ENCODE measurements at places on chromosomes 1 and 21. TPM values are rescaled to one million over a fixed set of nuclear protein-coding genes. Genes with fewer than 3 reads are reported as not detected.

Gene NPPB
- not detected for total RNA-seq

- no peak for DNase-seq
These were observed 72.0 kb upstream of the KCNA3 start for GRCh38 chr1:110746644-110747259.

DNA sequence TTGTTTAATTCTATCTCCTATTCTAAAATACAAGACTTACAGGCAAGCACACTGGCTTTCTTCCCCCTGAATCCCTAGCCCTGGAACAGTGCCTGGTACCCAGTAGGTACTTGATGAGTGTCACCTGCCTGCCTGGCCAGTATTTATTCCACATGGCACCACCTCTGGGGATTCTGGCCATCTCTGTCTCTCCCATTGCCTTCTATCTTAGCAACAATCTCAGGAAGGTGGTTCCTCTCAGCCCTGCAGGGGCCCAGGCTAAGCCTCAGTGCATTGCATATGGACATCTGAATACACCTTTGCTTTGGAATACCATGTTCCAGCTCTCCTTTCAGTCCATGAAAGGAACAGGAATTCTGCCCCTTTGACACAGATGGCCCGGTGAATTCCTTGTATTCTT, 81.0 kb downstream of the HIVEP3 start:
- DNase-seq: no peak

DNA sequence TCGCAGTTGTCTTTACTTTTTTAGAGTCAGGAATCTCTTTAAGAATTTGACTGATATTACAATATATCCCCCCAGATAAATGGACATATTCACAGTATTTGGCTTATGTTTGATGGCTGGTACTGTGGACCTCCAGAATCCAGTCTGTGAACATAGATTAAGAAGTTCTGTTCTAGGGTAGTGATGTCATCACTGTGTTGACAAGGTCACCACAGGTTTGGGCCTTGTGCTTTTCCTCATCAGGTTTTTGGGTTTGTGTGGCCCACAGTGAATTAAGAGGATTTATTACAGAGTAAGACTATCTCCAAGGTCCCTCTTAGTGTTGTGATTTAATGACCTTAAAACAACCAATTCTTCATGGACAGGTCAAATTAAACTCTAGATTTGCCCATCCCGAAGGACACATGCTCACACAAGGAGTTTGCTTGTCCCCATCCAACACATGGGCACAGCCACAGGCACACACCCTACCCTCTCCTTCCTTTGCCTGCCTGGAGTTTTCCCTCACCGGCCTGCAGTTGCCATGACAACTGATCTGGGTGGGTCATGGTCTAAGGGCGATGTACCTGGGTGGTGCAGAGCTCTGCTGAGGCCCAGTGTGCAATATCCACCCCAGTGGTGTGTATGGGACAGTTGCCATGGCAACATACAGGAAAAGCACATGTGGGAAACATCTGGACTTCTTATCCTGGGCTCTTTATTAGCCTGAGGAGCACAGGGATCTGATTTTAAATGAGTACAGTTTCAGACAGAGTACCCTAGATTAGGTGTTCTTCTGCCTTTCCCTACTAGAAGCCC, 98.6 kb downstream of the NAV1 start:
- no peak for DNase-seq

Gene HTR1D
- total RNA-seq: not detected

GRCh38 chr21:20377250-20377649, 621.0 kb upstream of the NCAM2 start:
- DNase-seq: no peak

- no peak for DNase-seq
These were observed 28.5 kb downstream of the PLEKHA6 start for GRCh38 chr1:204331275-204331674.

DNA sequence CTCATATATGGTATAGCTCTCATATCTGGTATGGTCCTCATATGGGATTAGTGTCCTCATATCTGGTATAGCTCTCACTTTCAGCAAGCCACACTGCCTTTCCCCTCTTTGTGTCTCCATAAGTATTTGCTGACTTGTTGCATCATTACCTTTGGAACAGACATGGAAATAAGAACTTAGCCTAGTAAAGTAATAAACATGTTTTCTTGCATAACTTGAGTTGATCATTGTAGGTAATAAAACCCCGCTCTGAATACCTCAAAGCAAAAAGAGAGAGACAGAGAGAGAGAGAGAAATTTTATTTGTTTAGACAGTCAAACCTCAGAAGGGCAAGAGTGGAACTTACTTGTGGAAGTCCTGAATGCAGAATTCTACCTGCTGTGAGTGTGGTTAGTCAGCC, 170.3 kb downstream of the GREM2 start:
- DNase-seq: no peak

GRCh38 chr1:19945914-19946313, 22.5 kb upstream of the PLA2G2E start:
- DNase-seq: no peak

GRCh38 chr21:42490720-42491119, 5.3 kb downstream of the RSPH1 start:
- no peak for DNase-seq

- DNase-seq: no peak
These were observed 13.8 kb upstream of the FCGR2A start for GRCh38 chr1:161491472-161491871.

DNA sequence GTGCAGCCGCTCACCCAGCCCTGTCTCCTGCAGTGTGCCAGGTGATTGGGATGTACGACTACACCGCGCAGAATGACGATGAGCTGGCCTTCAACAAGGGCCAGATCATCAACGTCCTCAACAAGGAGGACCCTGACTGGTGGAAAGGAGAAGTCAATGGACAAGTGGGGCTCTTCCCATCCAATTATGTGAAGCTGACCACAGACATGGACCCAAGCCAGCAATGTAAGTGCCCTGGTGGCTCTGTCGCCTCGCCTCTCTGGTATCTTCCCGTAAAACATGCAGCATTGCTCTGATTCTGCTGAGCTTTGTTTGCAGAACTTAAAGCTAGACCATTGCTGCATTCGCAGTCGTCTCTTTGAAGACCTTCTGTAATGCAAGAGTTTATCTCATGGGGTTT, 79.2 kb downstream of the ATP5PO start:
- no peak for DNase-seq

DNA sequence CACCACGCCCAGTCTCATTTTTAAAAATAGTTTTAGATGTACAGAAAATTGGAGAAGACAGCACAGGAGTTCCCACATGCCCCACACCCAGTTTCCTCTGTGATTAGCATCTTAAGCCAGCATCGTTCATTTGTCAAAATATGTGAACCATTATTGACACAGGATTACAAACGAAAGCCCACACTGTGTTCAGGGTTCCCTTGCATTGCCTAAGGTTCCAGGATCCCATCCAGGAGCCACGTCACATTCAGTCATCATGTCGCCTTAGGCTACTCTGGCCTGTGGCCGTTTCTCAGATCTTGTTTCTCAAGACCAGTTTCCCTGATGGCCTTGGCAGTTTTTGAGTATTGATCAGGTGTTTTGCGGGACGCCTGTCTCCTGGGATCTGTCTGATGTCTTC, 34.7 kb upstream of the TNFRSF1B start:
- DNase-seq: no peak

DNA sequence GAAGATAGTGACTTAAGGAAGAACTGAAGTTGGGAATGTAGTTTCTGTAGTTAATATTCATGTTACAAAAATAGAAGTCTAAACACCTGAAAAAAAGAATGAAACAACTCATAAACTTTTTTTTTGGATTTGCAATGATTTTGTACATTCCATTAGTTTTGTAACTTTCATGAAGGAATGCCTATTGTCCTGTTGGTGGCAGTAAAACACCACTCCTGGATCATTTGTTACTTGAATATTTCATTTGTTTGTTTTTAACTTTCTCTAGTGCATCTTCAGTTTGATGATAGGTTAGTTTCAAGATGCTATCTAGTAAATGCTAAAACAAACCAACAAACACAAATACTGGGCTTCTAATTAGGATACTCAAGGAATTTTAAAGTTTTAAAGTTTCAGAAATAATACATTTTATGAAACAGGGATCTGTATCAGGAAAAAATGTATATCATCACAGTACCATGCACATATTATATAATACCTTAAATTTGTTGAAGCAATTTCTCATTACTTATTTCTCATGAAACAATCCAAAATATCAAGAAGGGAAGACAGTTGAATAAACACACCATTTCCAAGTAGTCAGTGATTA, 229.7 kb upstream of the CACYBP start:
- no peak for DNase-seq

- DNase-seq: no peak
These were observed 298.8 kb downstream of the TGFB2 start for GRCh38 chr1:218643926-218644325.

DNA sequence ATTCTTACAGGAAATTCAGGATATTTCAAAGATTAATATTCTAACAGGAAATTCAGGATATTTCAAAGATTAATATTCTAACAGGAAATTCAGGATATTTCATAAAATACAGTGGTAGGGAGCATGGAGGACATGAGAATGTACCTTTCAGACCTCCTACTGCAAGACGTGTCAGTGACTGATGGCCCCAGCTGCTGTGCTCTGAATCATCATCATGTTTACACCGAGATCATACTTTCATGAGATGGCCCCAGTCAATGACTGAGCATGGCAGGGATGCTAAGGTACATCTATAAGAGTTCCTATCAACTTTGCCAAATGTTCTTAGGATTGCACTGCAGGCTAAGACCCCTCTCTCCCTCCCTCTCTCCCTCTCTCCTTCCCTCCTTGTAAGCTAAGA, 69.0 kb downstream of the HFM1 start:
- no peak for DNase-seq

- no peak for DNase-seq
These were observed 33.6 kb upstream of the CTSK start for GRCh38 chr1:150841626-150842025.

DNA sequence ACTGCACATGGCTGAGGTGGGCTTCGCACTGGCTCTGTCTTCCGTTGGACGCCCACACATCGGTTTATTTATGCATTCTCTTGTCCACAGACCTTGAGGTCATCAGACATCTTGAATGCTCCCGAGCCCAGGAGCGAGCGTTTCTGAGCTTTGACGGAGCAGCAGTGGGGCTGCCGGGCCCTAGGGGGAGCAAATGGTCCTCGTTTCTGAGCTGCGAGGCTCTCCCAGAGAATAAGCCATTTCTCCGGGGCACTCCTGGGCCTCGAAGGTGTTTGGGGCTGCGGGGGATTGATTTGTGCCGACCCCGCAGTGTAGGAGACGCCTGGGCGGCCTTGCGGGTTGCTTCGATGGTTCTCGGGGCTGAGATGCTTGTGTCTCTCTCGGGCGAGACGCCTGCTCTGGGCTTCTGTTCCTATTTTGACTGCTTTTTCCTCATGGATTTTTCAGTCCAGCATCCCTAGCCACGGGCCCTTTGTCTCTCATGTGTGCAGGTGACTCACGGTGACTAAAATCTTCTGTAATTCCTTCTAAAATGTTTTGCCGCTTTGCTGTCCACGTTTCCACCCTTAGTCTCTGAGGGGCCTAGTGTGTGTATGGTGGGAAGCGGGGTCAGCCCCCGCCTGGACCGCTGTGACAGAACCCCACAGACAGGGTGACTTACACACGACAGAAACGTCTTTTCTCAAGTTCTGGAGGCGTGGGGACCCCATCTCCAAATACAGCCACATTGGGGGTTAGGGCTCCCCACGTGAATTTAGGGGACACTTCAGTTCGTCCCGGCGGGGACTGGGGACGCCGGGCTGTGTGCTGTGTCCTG, 62.1 kb downstream of the FAAP20 start:
- no peak for DNase-seq

DNA sequence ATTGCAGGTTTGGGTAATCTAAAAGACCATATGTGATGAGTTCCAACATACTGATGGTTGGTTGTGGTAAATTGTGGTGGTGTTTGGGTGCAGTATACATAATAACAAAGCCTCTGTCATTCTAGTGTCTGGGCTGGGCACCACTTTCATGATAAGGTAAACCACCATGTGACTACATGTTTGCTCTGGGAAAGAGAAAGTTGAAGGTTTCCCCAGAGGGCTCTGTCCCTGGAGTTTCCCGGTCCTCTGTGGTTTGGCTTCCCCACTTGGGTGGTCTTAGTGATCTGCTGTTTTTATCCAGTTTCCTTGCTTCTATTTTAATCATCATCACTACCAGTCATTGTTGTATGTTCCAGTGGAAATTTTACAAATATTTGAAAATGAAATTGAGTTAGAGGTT, 55.9 kb upstream of the TSPAN2 start:
- DNase-seq: no peak

Gene RPE65
- not detected for total RNA-seq

- DNase-seq: peak; percentile 82
These were observed 19.3 kb upstream of the SAMD11 start for GRCh38 chr1:904310-904950.

DNA sequence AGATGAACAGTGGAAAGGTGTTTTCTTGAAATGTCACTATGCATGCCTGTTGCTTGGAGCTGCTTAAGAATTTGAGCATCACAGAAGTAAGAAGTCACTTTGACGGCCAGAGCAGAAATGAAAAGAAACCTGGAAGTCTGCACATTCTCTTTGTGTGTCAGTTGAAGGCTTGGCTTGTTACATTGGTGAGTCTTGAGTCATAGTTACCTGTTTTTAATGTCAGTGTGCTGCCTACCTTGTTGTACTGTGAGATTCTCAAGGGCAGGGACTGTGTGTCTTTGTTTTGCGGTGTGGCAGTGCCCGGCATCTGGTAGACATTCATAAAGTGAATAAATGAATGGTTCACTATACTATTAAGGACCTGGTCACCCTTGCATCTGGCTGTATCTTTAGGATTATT, 9.9 kb downstream of the OTUD3 start:
- DNase-seq: no peak

Gene PLPPR5
- total RNA-seq: not detected

Gene TSSK3
- 3.4 TPM for total RNA-seq

Gene PRKACB
- 26.4 TPM for total RNA-seq

Gene OR14K1
- not detected for total RNA-seq

- DNase-seq: no peak
These were observed 10.1 kb downstream of the ZBTB8B start for GRCh38 chr1:32474954-32475353.

Gene BRDT
- total RNA-seq: not detected

All from breast epithelium (tissue), 4 donors.